ENCODE measurements at places on chromosomes 1 and 21. TPM values are rescaled to one million over a fixed set of nuclear protein-coding genes. Genes with fewer than 3 reads are reported as not detected.

DNA sequence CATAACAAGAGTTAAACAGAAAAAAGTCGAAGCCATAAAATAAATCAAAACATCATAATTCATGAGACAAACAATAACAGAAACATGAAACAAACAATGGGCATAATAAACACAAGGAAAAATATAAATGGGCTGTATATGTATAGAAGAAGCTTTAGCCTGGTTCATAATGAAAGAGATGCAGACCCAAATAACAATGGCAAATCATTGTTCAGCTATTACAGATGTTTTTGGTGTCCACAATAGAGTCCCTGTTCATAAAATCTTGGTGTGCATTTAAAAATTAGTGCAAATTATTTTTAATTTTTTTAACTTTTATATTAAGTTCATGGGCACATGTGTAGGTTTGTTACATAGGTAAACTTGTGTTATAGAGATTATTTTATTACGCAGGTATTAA is 1185.9 kb upstream of the B3GALT2 start:
- DNase-seq, result no peak

DNA sequence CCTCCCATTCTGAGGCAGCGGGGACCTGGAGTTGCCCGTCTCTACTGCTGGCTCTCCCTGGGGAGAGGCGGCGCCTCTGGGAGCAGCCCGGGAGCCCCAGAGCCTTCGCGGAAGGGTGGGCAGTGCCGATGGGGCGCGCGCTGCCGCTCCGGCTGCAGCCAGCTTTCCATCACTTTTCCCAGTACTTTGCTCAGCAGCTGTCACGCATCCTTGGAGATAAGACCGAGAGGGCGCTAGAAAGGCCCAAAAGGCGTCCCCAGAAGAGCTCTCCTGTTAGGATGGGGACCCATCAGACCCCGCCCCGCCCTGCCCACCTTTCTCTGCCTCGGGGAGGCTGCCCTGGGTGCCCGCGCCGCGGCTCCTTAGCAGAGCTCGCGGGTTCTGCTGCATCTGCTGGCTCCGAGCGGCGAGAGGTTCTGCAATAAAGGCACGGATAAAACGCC is 534 bp downstream of the KCNH1 start:
- DNase-seq, result peak; percentile 42

DNA sequence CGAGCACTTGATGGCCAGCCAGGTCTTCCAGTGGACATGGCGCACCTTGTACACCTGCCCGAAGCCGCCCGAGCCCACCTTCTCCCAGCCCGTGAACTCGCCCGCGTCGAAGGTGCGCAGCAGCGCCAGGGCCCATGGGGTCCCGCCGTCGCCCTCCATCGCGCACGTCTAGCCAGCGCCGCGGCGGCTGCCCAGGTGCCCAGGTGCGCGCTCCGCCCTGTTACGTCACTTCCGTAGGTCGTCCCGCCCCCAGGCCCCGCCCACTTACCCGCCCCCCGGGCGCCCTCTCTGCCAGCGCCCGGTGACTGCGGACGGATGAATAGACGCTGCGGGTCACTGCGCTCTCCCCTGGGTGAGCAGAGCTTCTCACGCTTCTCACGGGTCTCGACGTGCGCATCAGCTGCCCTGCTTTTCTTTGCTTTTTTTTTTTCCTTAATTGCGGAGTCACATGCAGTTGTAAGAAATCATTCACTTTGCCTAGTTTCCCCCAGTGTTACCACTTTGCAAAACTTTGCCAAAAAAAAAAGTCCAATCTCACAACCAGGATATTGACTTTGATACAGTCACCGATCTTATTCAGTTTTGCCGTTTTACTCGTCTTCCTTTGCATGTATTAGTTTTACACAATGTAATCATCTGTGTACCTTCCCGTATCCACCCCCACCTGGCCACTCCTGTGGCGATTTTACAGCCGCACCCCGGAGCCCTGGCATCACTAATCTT is at the start of gene RIPK4:
Gene RIPK4 (minus strand): TSS at position 170 of the 723 bp plus-strand sequence. CDS start 11 bp downstream, at position 159.
- DNase-seq, result no peak

Gene OR2L5
- total RNA-seq, result not detected

- no peak for DNase-seq
Observed at GRCh38 chr1:79388694-79389361, 382.3 kb upstream of the ADGRL4 start.

Gene DCST1
- total RNA-seq, result not detected

DNA sequence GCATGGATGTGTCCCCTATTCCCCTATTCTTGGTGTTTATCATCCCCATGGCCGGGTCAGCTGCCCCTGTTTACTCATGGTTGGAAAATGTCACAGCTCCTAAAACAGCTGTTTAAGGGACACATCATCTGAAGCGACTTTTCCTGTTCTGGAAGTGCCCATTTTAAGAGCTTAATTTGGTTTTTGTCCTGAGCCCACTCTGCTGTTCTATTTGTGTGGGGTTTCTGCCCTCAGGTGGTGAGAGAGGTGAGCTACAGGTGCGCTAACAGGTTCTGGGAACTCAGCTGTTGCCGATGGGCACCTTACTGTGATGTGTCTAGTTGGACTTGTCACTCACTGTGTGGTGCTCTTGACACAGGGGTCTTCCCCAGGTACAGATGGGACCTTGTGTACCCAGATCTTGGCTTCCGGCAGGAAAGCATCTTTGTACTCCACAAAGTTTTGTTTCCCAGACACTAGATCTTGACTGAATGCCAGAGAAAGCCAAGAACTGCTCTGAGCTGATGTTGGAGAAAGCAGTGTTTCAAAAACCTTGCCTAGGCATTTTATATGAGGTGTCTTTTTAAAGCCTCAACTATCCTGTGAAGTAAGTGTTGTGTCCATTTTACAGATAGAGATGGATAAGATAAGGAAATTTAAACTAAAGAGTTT is 59.0 kb upstream of the CD1D start:
- DNase-seq, result no peak

DNA sequence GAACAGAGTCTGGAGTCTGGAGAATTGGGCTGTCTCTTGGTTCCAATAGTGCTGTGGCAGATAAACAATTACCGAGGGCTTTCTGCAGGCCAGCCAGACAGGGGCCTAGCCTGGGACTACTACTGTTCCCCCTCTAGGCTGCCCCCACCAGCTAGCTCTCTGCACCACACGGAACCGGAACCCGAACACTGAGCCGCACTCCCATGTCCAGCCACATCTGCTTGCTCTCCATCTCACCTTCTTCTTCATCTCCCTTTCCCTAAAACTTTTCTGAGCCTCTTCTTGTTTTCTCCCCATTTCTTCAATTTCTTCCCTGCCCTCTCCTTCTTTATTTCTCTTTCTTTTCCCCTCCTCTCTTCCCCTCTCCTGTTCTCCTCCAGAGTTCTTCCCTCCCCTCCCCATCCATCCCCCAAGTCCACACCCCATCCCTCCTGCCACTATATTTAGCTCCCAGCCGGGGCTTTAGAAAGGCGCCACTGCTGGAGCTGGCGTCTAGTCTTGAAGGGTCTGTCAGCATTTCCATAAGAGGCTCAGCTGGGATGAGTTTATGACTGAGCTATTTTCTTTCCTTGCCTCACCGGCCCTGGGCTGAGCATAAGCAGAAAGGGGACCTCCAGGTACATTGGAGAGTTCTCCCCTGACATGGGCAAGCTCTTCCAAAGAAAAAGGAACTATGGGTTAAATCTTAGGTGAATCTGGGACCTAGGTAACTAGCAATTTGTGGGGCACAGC is 25.7 kb upstream of the ATP2B4 start:
- no peak for DNase-seq

DNA sequence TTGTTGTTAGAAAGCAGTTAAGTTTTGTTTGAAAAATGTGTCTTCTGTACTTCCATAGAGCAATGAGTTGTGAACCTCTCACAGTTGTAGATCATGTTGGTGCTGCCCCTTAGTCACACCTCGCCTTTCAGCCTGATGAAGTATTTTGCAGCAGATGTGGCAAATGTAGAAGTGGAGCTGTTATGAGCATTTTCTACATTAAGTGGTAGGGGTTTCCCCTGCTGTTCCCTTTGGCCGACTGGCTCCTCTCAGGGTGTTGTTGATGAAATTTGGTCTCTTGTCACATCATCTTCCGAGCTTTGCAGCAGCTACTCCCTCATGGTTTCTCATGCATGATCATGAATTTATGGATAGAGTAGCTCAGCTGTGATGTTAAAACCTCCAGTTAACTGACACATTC is 33.6 kb upstream of the DENND1B start:
- no peak for DNase-seq

GRCh38 chr1:90510143-90510542 is 207.0 kb downstream of the BARHL2 start:
- no peak for DNase-seq

DNA sequence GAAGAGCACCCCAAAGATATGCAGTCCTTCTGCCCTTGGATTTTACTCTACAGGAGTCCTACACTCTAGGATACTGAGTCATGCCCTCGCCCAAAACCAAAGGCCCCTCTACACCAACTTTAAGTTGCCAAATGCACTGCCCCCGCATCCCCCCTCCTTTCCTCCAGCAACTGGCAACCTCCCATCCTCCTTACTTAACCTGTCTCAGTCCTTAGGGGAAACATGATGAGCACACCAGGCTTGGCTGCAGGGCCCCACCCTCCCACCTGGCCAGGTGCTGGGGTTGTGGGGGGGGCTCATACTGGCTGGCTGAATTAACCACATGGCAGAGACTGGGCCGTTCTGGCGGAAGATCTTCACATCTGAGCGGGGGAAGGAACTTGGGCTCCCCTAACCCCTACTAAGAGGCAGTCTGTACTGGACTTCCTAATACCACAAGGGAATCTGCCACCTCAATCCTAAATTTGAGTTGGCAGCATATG is 1.2 kb downstream of the HDGF start:
- DNase-seq, result peak; percentile 30

Gene F13B
- total RNA-seq, result not detected

- DNase-seq, result peak; percentile 83
Observed at GRCh38 chr21:44920694-44921604, at the start of gene ITGB2. Gene ITGB2 (minus strand): TSS chr21:44920899. CDS start chr21:44910782, 10,117 bp downstream.

DNA sequence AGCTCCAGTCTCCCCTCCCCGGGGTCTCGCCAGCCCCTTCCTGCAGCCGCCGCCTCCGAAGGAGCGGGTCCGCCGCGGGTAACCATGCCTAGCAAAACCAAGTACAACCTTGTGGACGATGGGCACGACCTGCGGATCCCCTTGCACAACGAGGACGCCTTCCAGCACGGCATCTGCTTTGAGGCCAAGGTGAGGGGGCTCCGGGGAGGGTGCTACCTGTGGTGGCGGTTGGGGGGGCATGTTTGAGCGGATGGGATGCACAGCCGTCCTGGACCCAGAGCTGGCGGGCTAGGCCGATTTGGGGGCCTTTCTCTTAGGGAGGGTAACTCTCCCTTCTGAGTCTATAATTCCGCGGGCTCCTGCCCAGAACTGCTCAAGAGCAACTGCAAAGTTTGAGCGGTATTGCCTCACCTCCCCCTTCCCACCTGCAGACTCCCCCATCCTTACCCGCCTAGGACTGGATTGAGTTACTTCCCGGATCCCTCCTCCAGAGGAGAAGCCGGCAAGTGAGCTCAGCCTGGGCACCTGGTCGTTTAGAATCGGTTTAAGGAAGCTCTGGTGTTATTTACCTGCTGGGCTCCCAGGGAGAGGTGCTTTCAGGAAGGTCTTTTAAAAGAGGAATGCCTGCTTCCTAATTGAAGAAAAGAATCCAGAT is 730 bp downstream of the NOS1AP start:
- peak; percentile 41 for DNase-seq

GRCh38 chr21:40208206-40208947 is 341.1 kb downstream of the PCP4 start:
- no peak for DNase-seq

Gene ELOA
- total RNA-seq, result 26.0 TPM

GRCh38 chr1:202562444-202563060 is 147.7 kb downstream of the SYT2 start:
- DNase-seq, result no peak

Gene KIF17
- total RNA-seq, result 4.8 TPM

DNA sequence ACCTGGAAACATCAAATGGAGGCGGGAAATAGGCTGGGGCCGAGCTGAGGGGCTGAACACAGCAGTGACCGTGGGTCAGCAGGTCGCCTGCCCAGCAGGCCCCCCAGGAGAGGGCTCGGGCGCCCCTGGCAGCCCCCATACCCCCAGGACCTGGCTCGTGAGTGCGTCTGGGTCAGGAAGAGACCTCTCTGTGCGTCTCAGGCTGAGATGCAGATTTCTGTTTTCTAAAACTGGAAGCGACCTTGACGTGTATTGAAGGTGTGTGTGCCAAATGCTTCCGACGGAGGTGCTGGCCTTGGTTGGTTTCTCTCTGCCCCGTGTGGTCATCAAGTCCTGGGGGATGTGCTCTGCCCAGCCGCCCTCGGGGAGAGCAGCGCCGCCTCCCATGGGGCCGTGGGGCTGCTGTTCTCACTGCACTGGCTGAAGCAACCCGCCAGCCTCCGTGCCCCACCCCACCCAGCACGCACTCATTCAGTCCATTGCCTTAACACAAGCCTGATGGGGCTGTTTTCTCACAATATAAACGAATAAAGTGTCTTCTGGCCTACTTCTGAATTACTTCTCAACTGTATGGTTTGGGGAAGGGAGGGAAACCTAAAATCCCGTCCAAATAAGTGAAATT is 7.4 kb downstream of the PEX10 start:
- no peak for DNase-seq

Gene CCDC190
- 0.26 TPM for total RNA-seq

DNA sequence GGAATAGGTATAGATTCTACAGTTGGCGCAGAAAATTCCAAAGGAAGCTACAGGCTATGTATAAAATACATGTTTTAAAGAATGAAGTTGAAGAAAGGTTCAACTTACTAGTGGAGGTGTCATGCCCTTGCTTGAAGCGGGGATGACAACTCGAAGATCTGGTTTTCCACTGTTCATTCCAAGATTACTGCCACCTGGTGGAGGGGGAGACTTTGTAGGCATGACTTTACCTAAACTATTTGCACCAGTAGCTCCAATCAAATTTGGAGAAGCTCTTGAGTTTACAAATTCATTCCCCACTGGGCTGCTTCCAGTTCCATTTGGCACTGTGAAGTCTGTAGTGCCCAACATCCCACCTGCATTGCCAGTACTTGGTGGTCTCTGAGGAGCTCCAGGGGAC is 81.7 kb downstream of the AXDND1 start:
- no peak for DNase-seq

DNA sequence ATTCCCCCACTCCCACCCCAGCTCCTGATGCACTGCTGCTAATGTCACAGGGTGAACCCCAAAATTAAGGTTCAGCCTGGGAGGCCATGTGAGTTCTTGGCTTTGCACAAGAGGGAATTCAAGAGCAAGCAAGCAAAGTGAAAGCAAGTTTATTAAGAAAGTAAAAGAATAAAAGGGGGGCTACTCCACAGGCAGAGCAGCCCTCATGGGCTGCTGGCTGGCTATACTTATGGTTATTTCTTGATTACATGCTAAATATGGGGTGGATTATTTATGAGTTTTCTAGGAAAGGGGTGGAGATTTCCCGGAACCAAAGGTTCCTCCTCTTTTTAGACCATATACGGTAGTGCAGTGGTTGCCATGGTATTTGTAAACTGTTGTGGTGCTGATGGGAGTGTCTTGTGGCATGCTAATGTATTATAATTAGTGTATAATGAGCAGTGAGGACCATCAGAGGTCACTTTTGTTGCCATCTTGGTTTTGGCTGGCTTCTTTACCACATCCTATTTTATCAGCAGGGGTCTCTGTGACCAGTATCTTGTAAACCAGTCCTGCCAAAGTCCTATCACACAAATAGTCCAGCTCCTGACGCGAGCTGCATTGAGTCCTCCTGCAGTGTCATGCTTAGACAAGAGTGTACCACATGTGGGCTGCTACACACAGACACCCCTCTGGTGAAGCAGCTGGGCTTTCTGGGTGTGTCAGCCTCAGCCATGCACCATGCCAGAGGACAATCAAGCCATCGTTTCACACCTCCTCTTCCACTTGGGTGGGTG is 46.4 kb upstream of the CSF1 start:
- DNase-seq, result no peak

All from right cardiac atrium (tissue), 5 donors.